ENCODE measurements at places on chromosomes 4 and X.

- no peaks in the 10 kb centered on the region for H3K4me1 ChIP-seq
- H3K4me3 ChIP-seq: no peak overlapping the region
- H3K27me3 ChIP-seq: no peaks in the 10 kb centered on the region
- H3K36me3 ChIP-seq: no peaks in the 10 kb centered on the region
- DNase-seq: no peak
Measured at GRCh38 chr4:159823743-159824142, 720.9 kb downstream of the RAPGEF2 start.

DNA sequence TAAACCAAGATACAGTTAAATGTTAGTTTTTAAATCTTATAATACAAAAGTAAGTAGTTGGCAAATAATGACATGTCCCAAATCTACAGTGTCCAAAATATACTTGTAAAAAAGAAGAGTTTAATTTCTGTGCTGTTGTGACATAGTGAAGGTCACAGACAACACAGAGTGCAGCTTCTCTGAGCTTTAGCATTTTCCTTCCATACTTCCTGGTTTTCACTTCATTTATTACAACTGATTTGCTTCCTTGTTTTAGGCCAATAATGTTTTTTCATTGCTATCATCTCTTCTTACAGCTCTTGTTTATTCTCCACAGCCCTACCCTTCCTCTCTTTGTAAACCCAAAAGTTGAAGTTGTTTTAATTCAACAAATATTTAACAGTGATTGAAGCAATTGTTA is 132.4 kb upstream of the TET2 start:
- no peak for DNase-seq
- H3K27ac ChIP-seq: no peak overlapping the region
- no peaks in the 10 kb centered on the region for H3K27me3 ChIP-seq
- no peak overlapping the region for H3K4me3 ChIP-seq

DNA sequence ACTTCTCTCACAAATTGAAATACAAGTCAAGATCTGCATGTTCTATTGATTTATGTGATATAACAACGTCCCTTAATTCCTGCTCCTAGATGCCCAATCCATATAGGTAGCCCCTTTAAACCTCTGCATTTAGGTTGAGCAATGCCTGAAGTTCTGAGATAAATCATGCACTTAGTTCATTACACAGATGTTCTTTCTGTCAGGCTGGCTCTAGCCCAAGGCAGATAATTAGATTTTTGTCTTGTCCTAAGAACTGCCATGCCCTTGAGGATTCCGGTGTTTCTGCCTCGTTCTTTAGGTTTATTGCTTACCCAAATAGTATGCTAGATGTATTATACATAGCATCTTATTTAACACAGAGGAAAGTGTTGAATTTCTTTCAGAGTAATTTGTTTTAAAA is 143.1 kb downstream of the TRAM1L1 start:
- no peaks in the 10 kb centered on the region for H3K4me1 ChIP-seq
- H3K27me3 ChIP-seq: no peaks in the 10 kb centered on the region
- no peak for DNase-seq
- H3K27ac ChIP-seq: no peak overlapping the region
- no peaks in the 10 kb centered on the region for H3K36me3 ChIP-seq

- no peak overlapping the region for H3K4me3 ChIP-seq
- no peak for DNase-seq
- H3K27ac ChIP-seq: no peak overlapping the region
- no peaks in the 10 kb centered on the region for H3K4me1 ChIP-seq
- no peaks in the 10 kb centered on the region for H3K27me3 ChIP-seq
Measured at GRCh38 chr4:77240469-77241066, 83.6 kb downstream of the CCNG2 start.

- H3K27me3 ChIP-seq: no peaks in the 10 kb centered on the region
- peaks cover 7% of the 10 kb centered on the region for H3K36me3 ChIP-seq
- no peak for DNase-seq
- no peak overlapping the region for H3K27ac ChIP-seq
- peaks cover 31% of the 10 kb centered on the region for H3K4me1 ChIP-seq
Measured at GRCh38 chr4:40918330-40918729, 168.6 kb downstream of the NSUN7 start.

- DNase-seq: no peak
- no peak overlapping the region for H3K4me3 ChIP-seq
- H3K36me3 ChIP-seq: no peaks in the 10 kb centered on the region
- H3K27ac ChIP-seq: no peak overlapping the region
Measured at GRCh38 chr4:5469151-5469775, 239.1 kb downstream of the EVC2 start.
